ENCODE measurements at places on chromosomes 5 and 9.

DNA sequence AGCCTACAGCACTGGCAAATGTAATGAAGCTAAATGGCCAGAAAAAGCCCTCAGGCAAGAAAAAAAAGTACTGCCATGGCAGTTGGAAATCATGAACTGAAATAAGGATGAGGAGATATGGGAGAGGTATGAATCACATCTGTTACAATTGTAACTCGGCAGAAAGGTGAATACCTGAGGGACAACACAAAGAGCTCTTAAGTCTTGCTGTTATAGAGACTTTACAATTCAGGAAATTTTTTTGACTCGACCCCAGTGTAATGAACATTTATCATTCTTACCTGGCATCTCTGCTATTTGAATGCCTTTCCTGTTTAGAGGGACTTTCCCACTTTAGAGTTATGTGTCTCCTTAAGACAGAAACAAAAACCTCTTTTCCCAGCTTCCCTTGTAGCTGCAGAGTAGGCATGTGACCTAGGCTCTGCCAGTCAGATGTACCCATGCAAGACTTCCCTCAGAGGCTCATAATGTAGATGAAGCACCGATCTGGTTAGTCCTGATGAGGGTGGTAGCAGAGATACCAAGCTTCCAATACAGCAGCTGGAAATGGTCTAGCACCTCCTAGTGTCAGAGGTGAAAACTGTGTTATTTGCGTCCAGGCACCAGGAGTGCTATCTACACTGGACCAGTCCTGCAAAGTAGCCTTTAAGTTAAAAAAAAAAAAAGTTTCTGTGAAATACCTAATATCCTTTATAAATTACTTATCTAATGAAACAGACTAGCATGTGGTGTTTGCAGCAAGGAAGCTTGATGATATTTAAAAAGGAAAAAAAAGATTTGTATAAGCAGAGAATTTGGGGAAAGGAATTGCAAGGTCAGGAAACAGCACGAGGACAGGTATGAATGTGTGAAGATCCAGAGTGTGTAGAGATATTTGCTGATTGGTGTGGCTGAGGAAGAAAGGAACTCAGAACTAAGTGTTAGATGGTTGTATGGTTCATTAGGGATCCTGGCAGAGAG, 146.9 kb upstream of the SLC1A3 start:
- DNase-seq = no peak

- DNase-seq = no peak
These were observed 67.4 kb upstream of the PRRC1 start for GRCh38 chr5:127450046-127450445.

- DNase-seq = no peak
These were observed 144.7 kb upstream of the C9orf72 start for GRCh38 chr9:27717991-27718390.

DNA sequence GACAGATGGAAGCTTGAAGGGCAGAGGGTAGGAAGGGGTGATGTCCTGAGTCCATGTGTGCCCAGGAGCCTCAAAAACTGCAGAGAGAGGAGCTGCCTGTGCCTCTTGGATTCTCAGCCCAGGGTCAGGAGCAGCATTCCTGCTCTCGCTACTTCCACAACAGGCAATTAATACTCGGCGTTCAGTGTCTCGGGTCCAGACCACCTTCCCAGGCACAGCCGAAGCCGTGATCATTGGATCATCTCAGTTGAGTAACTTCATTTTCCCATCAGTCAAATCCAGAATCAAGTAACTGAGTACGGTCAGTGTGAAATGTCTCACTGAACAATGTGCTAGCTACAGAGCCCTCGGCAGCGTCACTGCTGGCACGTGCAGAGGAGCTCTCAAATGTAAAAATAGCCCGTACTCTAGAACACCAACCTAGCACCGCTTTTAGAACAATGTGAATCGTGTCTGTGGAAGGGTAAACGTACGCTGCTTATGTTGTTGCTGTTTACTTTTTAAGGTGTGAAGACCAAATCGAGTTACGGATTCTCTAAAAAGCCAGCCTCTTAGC, 63.5 kb upstream of the IRX4 start:
- no peak for DNase-seq

GRCh38 chr9:79195879-79196278, 375.9 kb upstream of the TLE4 start:
- no peak for DNase-seq

DNA sequence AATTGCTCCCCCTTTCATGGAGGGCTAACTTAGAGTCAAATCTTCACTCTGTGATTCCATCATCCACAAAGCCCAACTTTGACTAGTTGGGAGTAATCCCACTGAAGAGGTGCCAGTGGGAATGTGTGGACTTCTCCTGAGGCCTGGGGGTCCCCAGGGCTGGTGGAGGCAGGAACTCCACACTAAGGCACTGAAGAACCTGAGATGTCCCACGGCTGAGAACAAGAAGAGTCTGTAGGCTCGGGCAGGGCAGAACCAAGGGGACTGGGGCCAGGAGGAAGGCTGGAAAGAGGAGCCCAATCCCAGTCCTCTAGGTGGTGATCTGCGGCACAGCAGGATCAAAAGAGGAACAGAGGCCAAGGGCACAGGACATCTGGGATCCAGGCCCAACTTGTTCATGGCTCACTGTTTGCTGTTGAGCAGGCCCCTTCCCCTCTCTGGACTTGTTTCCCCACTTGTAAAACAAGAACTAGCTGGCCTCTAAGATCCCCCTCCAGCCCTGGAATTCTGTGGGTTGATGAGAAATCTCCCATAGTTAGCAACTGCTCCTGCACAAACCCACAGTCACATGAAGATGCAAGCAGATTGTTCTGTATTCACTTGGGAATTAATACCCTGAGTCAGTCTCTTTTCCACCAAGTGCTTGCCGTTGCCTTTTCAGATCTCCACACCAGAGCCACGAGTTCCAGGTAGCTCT, 32.7 kb upstream of the ALDH1B1 start:
- no peak for DNase-seq

GRCh38 chr5:37715361-37715760, 124.5 kb downstream of the GDNF start:
- DNase-seq = no peak

- no peak for DNase-seq
These were observed 42.3 kb downstream of the LHFPL2 start for GRCh38 chr5:78606241-78606640.

GRCh38 chr5:83576341-83576740, 104.8 kb downstream of the VCAN start:
- DNase-seq = no peak

- DNase-seq = peak; percentile 27
These were observed 2.3 kb downstream of the P4HA2 start for GRCh38 chr5:132225165-132226032.

All from DMS 273 treated with DMSO at 0.1 percent for 48 hours (cell line).